ENCODE measurements at places on chromosomes 5 and 9. TPM values are rescaled to one million over a fixed set of nuclear protein-coding genes. Genes with fewer than 3 reads are reported as not detected.

GRCh38 chr5:10330511-10331230 is 22.8 kb upstream of the MARCHF6 start:
- no peak for DNase-seq

Gene PAIP1
- total RNA-seq, result 92.4 TPM

- DNase-seq, result no peak
These were observed 677.5 kb upstream of the ST8SIA4 start for GRCh38 chr5:101580591-101580990.

Gene KYAT1
- 3.3 TPM for total RNA-seq

DNA sequence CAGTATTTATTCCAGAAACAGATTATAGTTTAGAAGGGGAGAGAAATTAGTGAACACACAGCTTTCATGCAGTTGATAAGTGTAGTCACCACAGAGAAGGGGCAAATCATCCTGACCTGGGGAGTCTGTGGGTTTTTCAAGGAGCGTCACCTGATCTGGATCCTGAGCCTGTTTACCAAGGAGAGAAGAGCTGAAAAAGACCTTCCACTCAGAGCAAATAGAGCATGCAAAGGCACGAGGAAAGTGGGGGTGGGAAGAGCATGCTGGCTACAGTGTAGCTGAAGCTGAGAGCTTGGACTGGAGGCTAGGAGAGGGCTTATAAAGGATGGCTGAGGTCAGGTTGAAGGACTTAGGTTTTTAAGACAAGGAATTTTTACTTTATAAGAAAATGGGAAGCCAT is 30.4 kb downstream of the ACO1 start:
- DNase-seq, result no peak

GRCh38 chr9:117180896-117181445 is 233.9 kb downstream of the ASTN2 start:
- no peak for DNase-seq

GRCh38 chr5:43643327-43643726 is 40.3 kb downstream of the NNT start:
- DNase-seq, result no peak

Gene ENTPD2
- total RNA-seq, result 55.6 TPM

Gene ARL10
- total RNA-seq, result 14.5 TPM

- DNase-seq, result peak; percentile 27
These were observed 621 bp downstream of the CEP72 start for GRCh38 chr5:612498-613424.

Gene DRD1
- total RNA-seq, result 0.18 TPM

Gene RASGRF2
- total RNA-seq, result 2.5 TPM

Gene SUSD3
- total RNA-seq, result 1.2 TPM

DNA sequence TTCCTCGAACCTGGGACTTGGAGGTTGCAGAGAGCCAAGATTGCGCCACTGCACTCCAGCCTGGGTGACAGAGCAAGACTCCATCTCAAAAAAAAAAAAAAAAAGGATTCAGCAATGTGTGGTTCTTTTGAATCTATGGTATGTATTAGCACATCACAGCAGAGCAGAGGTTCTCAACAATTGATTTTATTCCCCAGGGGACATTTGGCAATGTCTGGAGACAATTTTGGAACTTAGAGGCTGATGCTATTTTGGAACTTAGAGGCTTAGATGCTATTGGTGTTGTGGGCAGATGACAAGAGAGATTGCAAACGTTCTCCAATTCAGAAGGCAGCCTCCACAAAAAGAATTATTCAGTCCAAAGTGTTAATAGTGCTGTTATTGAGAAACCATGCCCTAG is 115.2 kb downstream of the TMC1 start:
- DNase-seq, result no peak

Gene CMBL
- total RNA-seq, result 13.1 TPM

DNA sequence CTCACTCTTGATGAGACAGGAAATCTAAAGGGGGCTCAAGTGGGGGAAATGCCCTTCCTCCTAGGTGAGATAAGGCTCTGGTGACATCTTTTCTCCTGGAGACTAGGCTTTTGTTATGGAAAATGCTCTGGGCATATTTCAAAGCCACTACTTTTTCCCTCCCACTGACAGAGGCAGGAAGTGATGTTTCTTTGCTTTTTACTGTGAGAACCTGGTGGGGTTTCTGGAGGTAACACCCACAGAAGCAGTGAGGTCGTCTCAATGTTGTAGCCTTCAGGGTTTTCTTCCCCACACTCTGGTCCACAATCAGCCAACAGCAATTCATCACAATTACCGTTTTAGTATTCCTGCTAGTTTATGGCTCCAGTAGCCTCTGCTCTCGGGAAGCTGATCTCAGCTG is 41.4 kb upstream of the FAM240B start:
- DNase-seq, result no peak

Gene CARTPT
- total RNA-seq, result 148 TPM

- no peak for DNase-seq
These were observed 23.9 kb downstream of the SECISBP2 start for GRCh38 chr9:89342213-89342612.

Gene FGF1
- total RNA-seq, result 0.13 TPM

Gene PCDHB4
- 2.3 TPM for total RNA-seq

Gene ITGA2
- 15.1 TPM for total RNA-seq

GRCh38 chr5:126348855-126349635 is 74.2 kb upstream of the GRAMD2B start:
- no peak for DNase-seq

DNA sequence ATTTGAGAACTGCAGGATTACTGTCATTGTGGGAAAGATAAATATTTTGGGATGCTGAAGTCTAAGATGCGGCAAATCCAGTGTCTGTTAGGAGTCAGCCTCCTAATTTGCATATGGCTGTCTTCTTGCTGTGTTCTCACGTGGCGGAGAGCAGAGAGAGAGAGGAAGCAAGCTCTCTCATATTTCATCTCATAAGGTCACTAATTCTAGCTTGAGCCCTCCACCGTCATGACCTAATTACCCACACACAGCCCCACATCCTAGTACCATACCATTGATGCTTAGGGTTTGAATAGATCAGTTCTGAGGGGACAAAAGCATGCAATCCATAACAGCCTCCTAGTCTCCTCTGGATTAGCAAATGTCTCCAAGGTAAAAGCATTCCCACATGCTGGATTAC is 124.5 kb downstream of the CDH12 start:
- no peak for DNase-seq

- no peak for DNase-seq
These were observed 22.8 kb downstream of the MRPL36 start for GRCh38 chr5:1776831-1777230.

DNA sequence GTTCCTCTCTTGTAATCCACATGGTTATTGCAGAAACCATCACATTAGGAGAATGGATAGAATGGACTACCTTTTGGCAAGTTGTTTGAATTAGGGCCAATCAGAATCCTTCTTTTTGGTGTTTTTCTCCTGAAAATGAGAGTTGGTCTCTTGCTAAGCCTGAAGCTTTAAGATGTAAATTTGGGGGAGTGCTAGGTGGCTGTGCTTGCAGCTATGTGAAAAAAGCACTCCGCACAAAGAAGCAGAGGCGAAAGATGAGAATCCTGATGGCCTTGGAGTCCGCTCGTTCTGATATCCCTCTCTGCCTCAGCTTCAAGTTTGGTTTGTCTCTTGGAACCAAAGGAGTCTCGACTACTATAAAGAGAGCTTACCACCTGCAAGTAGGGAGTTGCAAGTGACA is 63.6 kb downstream of the INIP start:
- no peak for DNase-seq

Gene RLN1
- total RNA-seq, result not detected

DNA sequence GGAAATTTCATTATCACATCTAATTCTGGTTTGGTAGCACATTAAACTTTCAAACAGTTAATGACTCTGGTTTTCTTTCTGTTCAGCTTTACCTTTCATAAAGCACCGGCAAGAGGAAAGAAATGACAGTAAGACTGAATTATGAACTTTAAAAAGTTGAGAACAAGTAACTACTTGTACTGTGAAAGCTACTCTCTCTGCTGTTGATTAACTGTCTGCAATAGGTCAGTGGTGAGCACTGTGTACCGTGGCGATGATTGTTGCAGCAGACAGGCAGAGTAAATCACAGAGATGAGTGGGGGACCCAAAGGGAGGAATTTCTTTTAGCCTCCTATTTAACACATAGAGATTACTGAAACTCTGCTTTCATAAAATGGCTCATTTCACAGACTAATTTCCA is 74.0 kb upstream of the MEF2C start:
- DNase-seq, result no peak

GRCh38 chr5:76305775-76306174 is 97.3 kb upstream of the IQGAP2 start:
- DNase-seq, result no peak

DNA sequence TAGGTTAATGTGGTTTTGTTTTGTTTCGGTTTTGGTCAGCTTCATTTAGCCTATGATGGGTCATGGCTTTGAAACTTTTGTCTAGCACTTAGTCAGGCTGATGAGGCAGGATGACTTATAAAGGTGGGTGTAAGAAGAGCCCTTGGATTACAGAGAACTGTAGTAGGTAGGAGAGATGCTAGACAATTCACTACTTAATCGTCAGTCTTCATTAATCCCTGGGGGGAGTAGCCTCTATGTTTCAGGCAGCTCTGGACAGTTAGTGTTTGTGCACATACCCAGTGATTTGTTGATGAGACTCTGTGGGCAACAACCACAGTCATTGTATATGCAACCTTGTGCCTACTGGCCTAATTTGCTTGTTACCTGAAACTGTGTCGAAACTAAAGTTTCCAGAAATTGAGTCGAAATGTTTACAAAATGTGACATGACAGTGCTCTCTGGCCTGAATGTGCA is 113.3 kb downstream of the MTREX start:
- no peak for DNase-seq

- no peak for DNase-seq
These were observed 30.7 kb upstream of the TMEM250 start for GRCh38 chr9:136149337-136149736.

Gene PCDHB11
- total RNA-seq, result 6.4 TPM

Gene ENHO
- total RNA-seq, result 4.1 TPM

- no peak for DNase-seq
These were observed 11.1 kb upstream of the CDC42SE2 start for GRCh38 chr5:131252824-131253171.

DNA sequence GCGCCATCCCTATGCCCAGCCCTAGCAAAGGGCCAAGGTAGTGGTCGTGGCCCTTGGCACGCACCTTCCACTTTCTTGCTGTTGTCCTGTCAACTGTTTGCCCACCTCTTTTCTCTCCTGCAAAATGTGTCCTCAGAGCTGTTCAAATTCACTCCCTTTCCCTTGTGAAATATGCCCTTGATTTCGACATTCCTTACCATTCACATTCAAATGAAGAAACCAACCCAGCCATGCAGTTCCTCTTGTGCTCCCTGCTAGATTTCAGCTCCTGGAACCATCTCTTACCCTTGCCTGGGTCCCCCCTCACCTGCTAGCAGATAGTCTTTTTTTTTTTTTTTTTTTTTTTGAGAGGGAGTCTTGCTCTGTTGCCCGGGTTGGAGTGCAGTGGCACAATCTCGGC is 19.6 kb upstream of the HRH2 start:
- DNase-seq, result no peak

DNA sequence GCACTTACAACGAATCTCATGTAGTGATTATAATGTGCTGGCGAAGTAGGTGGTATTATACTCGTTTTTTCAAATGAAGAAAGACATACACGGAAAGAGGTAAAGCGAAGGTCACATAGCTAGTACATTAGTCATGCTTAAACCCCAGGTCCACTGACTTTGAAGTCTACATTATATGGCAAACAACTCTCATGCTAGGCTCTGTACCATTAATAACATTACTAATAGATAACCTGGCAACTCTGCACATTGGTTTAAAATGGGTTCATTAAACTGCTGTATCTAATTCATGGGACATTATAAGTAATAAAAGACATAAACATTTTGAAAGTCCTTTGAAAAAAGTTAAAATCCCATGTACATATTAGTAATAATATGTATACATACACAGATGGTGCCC is 21.2 kb downstream of the FYB1 start:
- DNase-seq, result no peak

Gene BTNL9
- total RNA-seq, result 24.3 TPM

GRCh38 chr5:138408023-138408422 is 30.8 kb upstream of the REEP2 start:
- DNase-seq, result no peak

Gene SLCO6A1
- total RNA-seq, result 0.51 TPM

- DNase-seq, result no peak
These were observed 209.3 kb upstream of the PPP1R2B start for GRCh38 chr5:156640691-156641241.

Measured in endothelial cell (in vitro differentiated cells).